ENCODE measurements at places on chromosomes 3 and 15. TPM values are rescaled to one million over a fixed set of nuclear protein-coding genes. Genes with fewer than 3 reads are reported as not detected.

The SELENOS gene
- 84.6 TPM for total RNA-seq

The AADACL2 gene
- not detected for total RNA-seq

The TGM4 gene
- not detected for total RNA-seq

GRCh38 chr3:123799544-123800361 is 84.4 kb downstream of the MYLK start:
- DNase-seq = peak; percentile 78

- DNase-seq = no peak
These were observed 85.9 kb downstream of the AQR start for GRCh38 chr15:34883633-34884032.

Data from fibroblast of villous mesenchyme (primary cell).